ENCODE measurements at places on chromosomes 16 and 17. TPM values are rescaled to one million over a fixed set of nuclear protein-coding genes. Genes with fewer than 3 reads are reported as not detected.

The CCL3 gene
- not detected for total RNA-seq

The ACSF2 gene
- 19.9 TPM for total RNA-seq

The CYGB gene
- 5.4 TPM for total RNA-seq

The HCRT gene
- total RNA-seq: not detected

The PLEKHG4 gene
- 18.9 TPM for total RNA-seq

The CCL1 gene
- total RNA-seq: not detected

The NFATC2IP gene
- 23.8 TPM for total RNA-seq

The CPD gene
- 78.1 TPM for total RNA-seq

The RAB37 gene
- not detected for total RNA-seq

The HSD17B1 gene
- total RNA-seq: 1.4 TPM

The KRTAP2-1 gene
- not detected for total RNA-seq

- DNase-seq: no peak
Measured at GRCh38 chr16:2350500-2350899, 10.0 kb upstream of the ABCA3 start.

DNA sequence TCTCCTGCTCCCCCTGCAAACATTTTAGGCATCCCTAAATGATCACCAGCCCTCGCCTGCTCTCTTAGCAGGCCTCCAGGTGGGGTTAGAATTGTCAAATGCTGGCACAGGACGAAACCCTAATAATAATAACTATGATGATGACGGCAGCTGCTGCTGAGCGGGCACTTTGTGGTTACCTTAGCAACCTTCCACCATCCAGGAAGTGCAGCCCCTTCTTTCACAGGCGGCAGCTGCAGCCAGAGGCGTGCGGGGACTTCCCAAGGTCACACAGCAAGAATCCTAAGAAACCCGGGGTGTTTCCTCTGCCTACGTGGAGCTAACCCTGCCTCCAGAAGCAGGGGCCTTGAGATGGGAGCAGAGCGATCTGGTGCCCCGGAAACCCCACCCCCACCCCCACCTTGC lies 22.4 kb upstream of the EIF1 start:
- DNase-seq: no peak

- DNase-seq: no peak
Measured at GRCh38 chr16:59210955-59211541, 476.9 kb upstream of the GOT2 start.

DNA sequence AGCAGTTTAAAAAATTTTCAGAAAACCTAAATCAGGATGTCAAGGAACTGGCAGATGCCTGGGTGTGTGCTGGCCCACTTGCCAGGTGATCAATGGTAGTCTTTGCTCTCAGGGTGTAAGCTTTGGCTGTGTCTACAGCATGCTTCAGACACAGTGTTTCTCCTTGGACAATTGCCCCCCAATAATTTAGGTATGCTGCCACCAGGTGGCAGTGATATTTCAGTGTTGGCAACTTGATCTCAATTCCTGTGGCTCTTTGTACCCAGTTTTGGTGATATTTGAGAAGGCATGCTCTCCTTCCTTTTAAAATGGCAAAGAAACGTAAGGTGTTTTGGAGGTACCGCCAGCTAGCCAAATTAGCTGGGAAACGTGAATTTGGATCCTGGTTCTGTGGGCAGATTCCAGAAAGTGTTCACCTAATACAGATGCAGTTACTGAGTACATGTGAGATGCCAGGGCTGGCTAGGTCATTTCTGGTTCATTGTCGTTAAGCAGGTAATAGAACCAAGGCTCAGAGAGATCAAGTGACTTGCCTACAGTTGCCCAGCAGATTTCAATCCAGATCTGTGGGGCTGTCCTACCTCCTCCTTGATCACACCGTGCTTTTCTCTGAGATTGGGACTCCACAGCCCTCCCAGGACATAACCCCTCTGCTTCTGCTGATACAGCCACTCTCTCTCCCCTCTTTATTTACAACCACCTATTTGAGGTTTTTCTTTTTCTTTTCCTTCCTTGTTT lies 155.6 kb upstream of the PLCG2 start:
- DNase-seq: no peak

DNA sequence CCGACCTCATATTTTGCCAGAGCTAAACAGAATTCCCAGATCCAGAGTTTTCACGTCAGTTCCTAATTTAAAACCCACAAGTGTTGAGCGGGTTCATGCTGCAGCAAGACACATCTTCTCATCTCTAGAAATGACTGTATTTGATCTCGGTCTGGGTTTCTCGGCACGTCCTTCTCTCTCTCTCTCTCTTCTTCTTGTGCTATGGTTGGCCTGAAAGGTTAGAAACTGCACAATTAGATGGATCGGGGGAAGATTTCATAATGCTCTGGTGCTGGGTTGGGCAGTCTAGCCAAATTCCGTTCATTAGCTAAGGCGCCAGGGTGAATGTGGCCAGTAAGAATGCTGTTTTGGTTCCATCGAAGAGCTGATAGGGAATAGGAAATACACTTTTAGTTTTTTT lies 158.9 kb upstream of the NOG start:
- DNase-seq: no peak

- no peak for DNase-seq
Measured at GRCh38 chr17:5355421-5356129, 63.9 kb downstream of the NUP88 start.

GRCh38 chr16:83713597-83713996 lies 94.2 kb upstream of the HSBP1 start:
- no peak for DNase-seq

- DNase-seq: no peak
Measured at GRCh38 chr16:89453501-89454321, 36.6 kb downstream of the ANKRD11 start.

DNA sequence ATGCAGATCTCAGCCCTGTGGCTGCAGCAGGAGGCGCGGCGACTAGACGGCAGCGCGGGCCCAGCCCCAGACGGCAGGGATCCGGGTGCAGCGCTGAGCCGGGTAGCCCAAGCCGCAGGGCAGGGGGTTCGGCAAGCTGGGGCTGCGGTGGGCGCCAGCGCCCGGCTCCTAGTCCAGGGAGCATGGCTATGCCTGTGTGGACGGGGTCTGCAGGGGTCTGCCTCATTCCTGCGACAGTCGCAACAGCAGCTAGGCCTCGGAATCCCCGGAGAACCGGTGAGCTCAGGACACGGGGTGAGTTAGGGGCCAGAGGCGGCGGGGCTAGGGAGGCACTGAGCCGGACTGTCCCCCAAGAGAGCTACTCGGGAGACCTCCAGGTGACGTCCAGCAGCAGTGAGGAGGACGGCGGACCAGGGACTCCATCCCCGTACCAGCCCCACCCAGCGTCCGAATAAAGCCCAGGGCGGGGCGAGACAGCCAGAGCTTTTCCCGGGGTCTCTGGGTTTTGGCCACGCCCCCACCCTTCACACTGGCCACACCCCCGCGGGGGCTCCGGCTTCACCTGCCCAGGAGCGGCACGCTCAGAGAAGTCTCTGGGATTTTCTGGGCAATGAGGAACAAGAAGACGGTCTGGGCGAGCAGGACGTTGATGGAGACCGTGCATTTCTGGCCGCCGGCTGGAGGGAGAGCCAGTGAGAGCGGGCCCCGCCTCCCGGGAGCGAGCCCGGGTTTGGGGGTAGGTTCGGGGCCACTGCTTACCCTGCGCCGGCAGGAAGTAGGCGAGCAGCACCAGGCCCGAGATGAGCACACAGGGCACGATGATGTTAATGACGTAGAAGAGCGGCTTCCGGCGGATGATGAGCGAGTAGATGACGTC lies 1.1 kb downstream of the C17orf107 start:
- peak; percentile 88 for DNase-seq

DNA sequence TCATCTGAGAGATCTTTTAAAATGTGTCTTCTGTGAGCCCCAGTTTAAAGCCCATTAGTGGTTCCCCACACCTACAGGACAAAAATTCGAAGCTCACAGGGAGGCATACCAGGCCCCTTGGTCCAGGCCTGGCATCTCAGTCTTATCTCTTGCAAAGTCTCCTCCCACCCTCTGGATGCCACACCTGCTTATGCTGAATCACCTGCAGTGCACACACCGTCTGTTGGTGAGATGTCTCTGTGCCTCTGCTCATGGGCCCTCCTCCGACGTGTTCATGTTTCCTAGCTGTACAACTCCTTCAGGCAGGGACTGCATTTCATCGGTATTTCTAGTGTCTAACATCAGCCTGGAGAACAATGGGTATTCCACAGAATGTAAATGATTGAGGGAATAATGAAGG lies 41.6 kb downstream of the RNF157 start:
- no peak for DNase-seq

- DNase-seq: no peak
Measured at GRCh38 chr17:73909186-73909585, 264.9 kb upstream of the SDK2 start.

DNA sequence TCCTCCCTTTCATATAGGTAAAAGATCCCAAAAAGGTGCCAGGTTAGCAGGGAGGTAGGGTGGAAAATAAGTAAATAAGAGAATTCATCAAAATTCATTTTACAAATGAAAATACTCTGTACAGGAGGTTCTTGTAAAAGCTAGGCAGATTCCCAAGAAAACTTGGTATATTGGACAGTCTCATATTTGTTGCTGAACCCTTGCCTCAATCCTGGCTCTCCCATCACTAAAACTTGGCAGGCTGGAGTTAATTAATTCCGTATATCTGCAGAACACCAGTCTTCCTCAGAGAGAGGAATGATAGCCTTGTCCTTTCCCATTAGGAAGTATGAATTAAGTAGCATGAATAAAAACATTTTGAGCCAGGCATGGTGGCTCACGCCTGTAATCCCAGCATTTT lies 66.2 kb upstream of the MTMR4 start:
- no peak for DNase-seq

GRCh38 chr16:66293932-66294331 lies 72.6 kb upstream of the CDH5 start:
- DNase-seq: no peak

GRCh38 chr17:11241611-11242226 lies 706 bp downstream of the SHISA6 start:
- DNase-seq: no peak

GRCh38 chr17:70555723-70556122 lies 386.4 kb downstream of the KCNJ2 start:
- no peak for DNase-seq

- no peak for DNase-seq
Measured at GRCh38 chr16:62406387-62406786, 370.1 kb upstream of the CDH8 start.

GRCh38 chr16:1832838-1833454 lies 5.9 kb downstream of the FAHD1 start:
- no peak for DNase-seq
